Stomach (tissue), 19 donors: ENCODE measurements at places on chromosomes 7 and 10. TPM values are rescaled to one million over a fixed set of nuclear protein-coding genes. Genes with fewer than 3 reads are reported as not detected.

The CYP3A4 gene
- not detected for polyA plus RNA-seq

The PHF14 gene
- 18.9 TPM for polyA plus RNA-seq

The LRRN3 gene
- 0.33 TPM for polyA plus RNA-seq

The PAPSS2 gene
- 9.5 TPM for polyA plus RNA-seq

The PITRM1 gene
- 35.6 TPM for polyA plus RNA-seq

The ENKUR gene
- 1.7 TPM for polyA plus RNA-seq

The LIPN gene
- polyA plus RNA-seq = not detected

The TCAF2 gene
- 0.92 TPM for polyA plus RNA-seq

The HTR7 gene
- polyA plus RNA-seq = 0.56 TPM

The SPDYE16 gene
- polyA plus RNA-seq = not detected

The GPNMB gene
- 6.1 TPM for polyA plus RNA-seq

The TAS2R3 gene
- not detected for polyA plus RNA-seq

The ERVW-1 gene
- not detected for polyA plus RNA-seq

The MBL2 gene
- not detected for polyA plus RNA-seq

The INSYN2A gene
- polyA plus RNA-seq = 0.18 TPM

The UPK3BL1 gene
- 29.0 TPM for polyA plus RNA-seq

The BTBD16 gene
- polyA plus RNA-seq = 0.40 TPM

The DYDC1 gene
- not detected for polyA plus RNA-seq

The LIPK gene
- polyA plus RNA-seq = not detected

The SFRP5 gene
- 2.1 TPM for polyA plus RNA-seq

The TSPAN12 gene
- 17.5 TPM for polyA plus RNA-seq

The DEPP1 gene
- 65.1 TPM for polyA plus RNA-seq

The HYAL4 gene
- polyA plus RNA-seq = not detected

The APBB1IP gene
- polyA plus RNA-seq = 3.1 TPM

The C10orf53 gene
- not detected for polyA plus RNA-seq

The ZNF33A gene
- 9.9 TPM for polyA plus RNA-seq

The HSPA12A gene
- 2.0 TPM for polyA plus RNA-seq

The CYP26C1 gene
- not detected for polyA plus RNA-seq

The CAMK2B gene
- polyA plus RNA-seq = 2.9 TPM

The GIMAP7 gene
- 9.0 TPM for polyA plus RNA-seq

The MUC3A gene
- 0.62 TPM for polyA plus RNA-seq

The LRRC4 gene
- 3.5 TPM for polyA plus RNA-seq
